ENCODE measurements at places on chromosomes 4 and X.

DNA sequence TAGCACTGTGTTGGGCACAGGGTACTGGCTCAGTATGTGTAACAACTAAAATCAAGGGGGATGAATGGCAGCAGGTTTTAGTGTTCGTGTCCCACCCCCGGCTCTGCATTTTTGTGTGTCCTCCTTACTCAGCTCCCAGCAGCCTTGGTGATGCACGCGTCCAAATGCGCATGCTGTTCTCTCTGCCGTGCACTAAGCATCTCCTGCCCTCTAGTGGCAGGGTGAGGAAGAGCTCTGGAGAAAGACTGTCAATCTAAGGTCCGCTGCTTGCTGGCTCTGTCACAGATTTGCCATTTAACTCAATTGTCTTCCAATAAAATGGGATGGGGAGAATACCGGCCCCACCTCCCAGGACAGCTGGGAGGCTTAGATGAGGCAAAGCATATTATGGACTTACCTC is 61.4 kb downstream of the WFS1 start:
- DNase-seq, result no peak

DNA sequence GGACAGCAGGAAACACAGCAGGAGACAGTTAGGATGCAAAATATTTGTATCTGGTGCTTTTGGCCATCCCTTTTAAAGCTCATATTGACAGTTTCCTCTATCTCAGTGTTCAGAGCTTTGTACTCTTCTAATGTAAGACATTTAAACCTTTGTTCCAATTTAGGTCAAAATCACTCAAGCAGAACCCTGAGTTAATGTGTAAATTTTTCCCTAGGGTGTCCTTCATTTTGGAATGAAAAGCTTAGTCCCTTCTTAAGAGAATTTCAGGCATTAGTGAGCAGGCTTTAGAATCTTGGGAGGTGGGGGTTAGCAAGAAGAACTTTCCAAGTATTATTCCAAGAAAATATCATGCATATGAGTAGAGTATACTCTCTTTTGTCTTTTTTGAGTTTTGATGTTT is 188.7 kb downstream of the GBA3 start:
- DNase-seq, result no peak

DNA sequence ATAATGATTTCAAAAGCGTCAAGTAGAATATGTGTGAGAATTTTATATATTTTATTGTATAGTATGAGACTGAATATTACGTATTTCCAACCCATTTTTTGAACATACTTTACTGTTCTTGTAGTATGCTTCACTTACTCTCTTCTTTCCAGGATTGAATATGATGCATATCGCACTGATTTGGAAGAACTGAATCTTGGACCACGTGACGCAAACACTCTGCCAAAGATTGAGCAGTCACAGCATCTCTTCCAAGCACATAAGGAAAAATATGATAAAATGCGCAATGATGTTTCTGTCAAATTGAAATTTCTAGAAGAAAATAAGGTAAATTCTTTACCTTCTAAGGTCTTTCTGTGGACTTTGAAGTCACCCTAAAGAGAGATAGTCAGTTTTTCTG is 48.1 kb upstream of the FHDC1 start:
- DNase-seq, result no peak

DNA sequence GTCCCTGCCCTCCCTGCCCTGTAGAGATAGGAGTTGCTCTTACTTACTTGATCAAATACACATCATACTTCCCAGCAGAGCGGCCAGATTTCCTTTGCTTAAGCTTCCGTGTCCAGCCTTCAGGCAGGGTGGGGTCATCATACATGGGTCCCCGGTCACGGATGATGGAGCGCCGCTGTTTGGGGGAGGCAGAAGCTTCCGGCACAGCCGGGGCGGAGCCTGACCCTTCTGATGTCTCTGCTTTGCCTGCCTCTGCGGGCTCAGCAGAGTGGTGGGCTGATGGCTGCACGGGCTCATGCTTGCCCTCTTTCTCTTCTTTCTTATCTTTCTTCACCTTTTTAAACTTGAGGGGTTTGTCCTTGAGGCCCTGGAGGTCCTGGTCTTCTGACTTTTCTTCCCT is 12.5 kb upstream of the IRAK1 start:
- DNase-seq, result no peak

- DNase-seq, result no peak
Measured at GRCh38 chr4:141657550-141658250, 21.3 kb downstream of the IL15 start.

- no peak for DNase-seq
Measured at GRCh38 chrX:39563178-39563577, 534.6 kb downstream of the BCOR start.

DNA sequence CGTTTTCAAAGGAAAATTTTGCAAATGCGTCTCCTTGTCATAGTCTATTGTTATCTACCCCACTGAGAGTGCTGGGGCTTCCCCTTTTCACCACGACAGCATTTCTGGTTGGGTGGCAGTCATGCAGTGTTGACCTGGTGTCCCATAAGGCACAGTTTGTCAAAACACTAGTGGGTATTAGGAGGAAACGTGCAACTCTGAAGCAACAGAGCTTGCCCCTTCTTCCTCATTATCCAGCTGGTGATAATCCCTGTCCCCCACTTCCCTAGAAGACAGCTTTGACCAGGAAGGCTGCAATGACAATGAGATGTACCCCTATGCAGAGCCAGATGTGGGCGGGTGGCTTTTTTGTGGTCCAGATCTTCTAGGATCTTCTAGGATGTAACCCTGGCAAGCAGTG is 1.8 kb downstream of the TBC1D1 start:
- peak; percentile 71 for DNase-seq

DNA sequence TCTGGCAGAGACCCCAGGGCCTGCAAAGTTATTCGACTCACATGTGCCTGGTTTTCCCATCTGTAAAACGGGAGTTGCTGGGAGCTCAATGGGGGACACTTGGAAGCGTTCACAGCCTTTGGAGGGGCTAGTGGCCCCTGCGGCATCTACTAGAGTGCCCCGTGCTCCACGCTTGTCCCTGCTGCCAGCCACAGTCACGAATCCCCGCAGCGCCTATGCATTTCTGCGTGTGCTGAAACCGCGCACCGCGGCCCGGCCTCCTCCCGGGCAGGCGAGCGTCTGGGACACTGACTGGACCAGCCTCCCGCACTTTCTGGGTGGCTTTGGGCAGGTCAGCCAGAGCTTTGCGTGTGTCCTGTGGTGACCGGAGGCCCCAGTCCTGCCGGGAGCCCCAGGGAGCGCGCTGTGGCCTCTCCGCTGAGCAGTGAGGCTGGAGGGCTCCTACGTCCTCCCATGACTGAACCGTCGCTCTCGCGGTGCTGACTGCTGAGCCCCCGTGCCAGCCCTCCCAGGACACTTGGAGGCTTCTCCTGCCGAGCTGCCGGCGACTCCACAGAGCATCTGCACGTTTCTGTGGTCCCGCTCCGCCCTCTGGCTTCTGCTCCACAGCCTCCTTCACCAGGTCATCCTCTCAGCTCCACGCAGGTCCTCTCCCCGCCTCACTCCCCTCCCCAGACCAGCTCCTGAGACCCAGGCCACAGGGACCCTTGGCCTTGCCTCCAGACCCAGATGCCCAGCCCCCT is 36.3 kb downstream of the PIGG start:
- DNase-seq, result no peak

- DNase-seq, result no peak
Measured at GRCh38 chr4:98754736-98755135, 96.3 kb upstream of the TSPAN5 start.

DNA sequence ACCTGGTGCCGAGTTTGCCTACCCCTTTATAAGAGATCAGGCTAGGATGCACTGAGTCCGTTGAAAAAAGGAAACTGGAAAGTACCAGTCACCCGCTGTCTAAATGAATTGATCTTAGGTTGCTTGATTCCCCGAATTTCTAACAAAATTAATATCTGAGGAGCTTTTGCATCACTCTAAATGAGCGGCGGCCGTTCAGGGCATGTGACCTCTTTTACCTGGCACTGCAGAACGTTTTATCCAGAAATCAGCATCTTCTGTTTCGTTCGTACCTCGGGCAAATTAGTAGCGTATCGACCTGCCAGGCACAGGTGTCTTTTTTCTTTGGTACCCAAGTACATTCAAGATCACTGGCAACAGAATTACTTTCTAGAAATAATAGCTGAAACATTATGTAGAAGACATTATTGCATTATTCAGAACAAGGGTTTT is 876 bp downstream of the KLHL2 start:
- DNase-seq, result no peak

GRCh38 chr4:129543299-129543698 is 447.3 kb downstream of the C4orf33 start:
- no peak for DNase-seq
